ENCODE measurements at places on chromosomes 11 and 22.

DNA sequence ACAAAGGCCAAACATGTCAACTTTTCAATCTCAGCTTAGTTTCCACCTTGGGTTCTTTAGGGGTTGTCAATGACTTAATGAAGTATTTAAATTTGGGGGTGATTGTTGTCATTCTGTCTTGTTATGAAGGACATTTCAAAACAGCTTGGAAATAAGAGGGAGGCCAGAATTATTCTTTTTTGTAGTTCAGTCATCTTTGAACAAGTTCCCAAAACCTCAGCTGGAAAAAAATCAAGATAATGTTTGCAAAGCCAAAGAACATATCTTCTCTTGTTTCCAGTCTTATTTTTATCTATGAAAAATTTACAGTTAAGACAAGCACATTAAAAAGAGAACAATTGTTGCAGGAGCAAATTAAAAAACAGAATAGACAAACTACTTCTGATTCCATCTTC, 612.8 kb downstream of the INSC start:
- DNase-seq: no peak

DNA sequence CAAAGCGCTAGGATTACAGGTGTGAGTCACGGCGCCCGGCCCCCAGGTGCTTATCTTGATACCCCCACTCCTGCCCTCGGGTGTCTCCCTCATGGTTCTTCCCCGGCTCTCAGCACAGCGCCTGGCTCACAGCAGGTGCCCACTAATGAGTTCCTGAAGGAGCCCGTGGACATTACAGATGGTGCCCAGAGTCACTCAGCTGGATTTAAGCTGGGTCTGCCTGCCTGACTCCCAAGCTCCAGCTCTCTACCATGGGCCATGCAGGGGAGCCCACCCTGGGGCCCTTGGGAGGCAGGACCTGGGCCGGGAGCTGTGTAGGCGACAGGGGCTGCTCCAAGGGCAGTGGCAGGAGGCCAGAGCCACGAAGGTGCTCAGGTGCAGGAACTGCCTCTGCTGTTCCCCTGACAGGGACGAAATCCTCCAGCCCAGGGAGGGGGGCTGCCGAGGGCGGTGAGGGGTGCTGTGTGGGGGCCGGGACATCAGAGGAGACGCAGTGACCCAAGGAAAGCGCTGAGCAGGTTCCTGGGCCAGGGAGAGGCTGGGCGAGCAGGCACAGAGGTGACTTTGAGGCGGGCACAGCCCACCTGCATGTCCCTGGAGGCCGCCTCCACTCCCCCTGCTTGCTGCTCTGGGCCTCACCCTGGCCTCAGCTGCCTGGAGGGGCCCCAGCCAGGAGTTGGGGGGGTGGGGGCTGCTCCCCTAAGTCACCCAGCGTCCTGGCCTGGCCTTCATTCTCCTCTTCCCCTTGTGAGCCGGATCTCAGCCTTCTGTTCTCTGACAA, 14.6 kb upstream of the FLRT1 start:
- peak; percentile 68 for DNase-seq

DNA sequence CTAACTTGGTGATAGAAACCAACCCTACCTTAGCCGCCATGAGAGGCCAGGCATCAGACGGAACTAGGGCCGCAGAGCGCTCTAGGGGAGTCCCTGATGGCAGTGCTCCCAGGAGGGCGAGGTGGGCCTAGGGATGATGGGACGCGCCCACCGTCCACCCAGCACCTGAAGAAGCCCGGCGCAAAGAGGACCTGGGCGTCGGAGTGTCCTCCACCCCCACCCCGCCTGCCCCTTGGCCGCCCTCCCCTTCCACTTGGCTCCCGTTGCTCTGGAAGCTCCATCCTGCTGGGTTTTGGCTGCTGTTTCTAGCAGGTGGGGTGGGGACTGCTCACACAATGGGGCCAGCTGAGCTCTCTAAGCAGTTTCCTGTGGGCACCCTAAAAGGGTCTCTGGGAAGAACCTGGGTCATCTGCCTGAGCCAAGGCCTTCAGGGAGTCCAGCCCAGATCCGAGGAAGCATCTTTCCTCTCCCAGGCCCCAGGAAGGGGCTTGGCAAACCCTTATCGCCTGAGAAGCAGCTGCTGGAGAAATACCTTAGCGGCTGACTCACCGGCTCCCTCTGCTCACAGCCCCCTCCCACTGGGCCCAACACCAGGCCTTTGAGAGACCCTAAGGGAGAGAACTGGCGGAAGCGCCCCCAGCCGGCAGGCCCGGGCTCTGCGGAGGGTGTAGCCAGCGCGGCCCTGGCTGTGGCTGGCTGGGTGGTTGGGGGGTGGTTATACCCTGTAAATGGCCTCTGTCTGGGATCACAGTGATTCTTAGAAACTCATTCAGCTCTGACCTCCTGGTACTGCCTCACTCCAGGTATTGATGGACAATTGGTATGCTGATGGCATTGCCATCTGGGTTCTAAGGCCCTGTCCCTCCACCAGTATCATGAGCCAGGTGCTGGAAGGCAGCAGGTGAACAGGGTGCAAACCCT, 19.3 kb downstream of the CREB3L1 start:
- DNase-seq: peak; percentile 84

GRCh38 chr22:47225080-47225930, 462.9 kb downstream of the TBC1D22A start:
- no peak for DNase-seq

GRCh38 chr22:48968201-48968959, 859.3 kb downstream of the BRD1 start:
- peak; percentile 24 for DNase-seq

- no peak for DNase-seq
Measured at GRCh38 chr11:27381238-27381666, 18.2 kb upstream of the CCDC34 start.

GRCh38 chr11:128627666-128628324, 40.4 kb upstream of the ETS1 start:
- no peak for DNase-seq

- no peak for DNase-seq
Measured at GRCh38 chr22:38449776-38450175, 5.2 kb downstream of the KCNJ4 start.

DNA sequence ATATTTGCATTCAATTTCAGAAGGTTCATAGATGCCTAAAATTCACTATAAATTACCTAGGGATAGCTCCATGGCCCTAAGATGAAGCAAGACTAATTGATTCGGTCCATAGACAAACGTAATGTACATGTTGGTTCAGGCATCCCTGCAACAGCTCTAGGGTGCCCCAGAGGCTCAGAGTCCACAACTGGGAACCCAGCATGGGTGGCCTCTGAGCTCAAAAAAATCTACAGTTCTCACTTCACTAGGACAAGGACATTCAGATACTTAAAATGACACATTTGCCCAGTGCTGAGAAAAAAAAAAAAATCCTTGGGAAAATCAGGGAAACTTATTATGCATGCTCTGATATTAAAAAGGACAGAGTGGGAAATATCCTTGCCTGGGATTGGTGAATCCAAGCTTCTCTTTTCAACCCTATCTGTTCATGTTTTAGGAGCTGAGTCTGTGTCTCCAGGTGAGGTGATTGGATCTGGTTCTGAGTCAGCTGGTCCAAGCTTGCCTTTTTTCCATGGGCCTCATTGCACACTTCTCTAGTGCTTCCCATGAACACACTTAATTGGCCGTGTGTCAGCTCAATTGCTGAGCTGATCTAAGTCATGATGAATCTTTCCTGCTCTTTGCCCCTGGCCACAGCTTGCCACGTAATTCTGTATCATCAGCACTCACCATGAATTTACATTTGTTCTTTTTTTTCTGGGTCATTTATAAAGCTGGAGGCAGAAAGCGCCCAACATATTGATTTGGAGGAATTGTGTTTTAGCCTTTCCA, 116.3 kb upstream of the RCN1 start:
- DNase-seq: no peak

DNA sequence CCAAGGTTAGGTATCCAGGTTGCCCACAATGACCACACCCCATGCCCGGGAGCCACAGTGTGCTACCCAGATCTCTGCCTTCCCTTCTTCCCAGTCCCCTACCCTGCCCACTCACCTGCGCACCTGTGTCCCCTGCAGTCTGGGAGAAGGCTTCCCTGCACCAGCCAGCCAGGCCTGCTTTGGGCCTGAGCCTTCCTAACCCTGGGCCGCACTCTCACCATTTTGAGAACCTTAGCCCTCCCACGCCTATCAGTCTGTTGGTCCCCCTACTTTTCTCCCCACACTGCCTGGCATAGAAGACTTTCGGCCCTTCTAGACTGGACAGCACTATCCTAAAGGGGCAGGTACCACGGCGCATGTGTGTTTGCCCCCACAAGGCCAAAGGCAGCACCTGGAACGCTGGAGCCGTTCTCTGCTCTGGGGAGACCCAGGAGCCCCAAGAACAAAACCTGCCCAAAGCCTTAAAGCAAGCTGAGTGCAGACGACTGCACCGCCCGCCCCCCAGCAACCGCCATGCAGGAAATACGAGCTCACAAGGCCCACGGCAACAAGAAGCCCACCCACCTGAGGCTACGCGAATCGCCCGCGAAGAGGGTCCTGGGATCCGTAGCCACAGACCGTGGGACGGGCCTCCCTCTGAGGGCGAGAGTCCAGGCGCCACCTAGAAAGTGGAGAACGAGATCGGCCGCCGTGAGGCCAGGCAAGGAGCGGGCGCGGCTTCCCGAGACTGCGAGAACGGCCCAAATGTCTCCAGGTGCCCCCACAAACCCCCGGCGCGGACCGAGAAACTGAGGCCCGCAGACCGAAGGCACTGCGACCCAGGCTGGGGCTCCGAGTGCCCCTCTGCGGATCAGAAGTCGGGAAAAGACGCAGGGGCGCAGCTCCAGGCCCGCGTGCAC, 546 bp downstream of the GNB1L start:
- peak; percentile 28 for DNase-seq
